ENCODE measurements at places on chromosomes 7 and 10.

GRCh38 chr10:88066876-88067275 lies 203.5 kb downstream of the PTEN start:
- DNase-seq, result no peak

GRCh38 chr7:40101201-40101600 lies 33.2 kb downstream of the MPLKIP start:
- no peak for DNase-seq

- no peak for DNase-seq
These were observed 32.3 kb downstream of the IDE start for GRCh38 chr10:92541583-92541982.

DNA sequence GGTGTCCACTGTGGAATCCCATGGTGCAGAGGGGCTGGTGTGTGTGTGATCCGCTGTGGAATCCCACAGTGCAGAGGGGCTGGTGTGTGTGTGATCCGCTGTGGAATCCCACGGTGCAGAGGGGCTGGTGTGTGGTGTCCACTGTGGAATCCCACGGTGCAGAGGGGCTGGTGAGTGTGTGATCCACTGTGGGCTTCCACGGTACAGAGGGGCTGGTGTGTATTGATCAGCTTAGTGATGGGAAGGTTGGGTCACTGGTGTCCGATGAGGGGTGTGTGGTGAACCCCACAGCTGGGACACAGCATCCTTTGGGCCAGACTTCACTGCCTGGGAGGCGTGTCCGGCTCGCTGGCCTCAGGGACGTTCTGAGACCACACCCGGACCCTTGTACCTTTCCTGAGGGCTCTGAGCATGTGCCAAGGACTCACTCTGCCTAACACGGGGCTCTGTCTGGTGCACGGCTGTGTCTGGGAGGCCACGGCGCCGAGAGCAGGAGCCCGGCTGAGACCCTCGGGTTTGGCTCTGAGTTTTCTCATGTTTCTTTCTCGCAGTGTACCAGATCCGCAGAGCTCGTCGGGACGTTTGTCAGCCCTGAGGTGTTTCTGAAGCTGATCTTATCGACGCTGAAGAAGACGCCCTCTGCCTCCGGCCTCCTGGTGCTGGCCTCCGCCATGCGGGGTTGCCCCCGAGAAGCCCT lies 29.3 kb upstream of the PRKAR1B start:
- DNase-seq, result no peak

- DNase-seq, result no peak
These were observed 96.2 kb downstream of the SGMS1 start for GRCh38 chr10:50527442-50528043.

GRCh38 chr10:112988839-112989406 lies 38.9 kb downstream of the TCF7L2 start:
- peak; percentile 74 for DNase-seq

- no peak for DNase-seq
These were observed 398.1 kb upstream of the PRKCQ start for GRCh38 chr10:6978187-6978627.

GRCh38 chr10:121568275-121568674 lies 30.0 kb downstream of the FGFR2 start:
- DNase-seq, result no peak

GRCh38 chr10:30002426-30003266 lies 56.7 kb downstream of the JCAD start:
- peak; percentile 79 for DNase-seq

DNA sequence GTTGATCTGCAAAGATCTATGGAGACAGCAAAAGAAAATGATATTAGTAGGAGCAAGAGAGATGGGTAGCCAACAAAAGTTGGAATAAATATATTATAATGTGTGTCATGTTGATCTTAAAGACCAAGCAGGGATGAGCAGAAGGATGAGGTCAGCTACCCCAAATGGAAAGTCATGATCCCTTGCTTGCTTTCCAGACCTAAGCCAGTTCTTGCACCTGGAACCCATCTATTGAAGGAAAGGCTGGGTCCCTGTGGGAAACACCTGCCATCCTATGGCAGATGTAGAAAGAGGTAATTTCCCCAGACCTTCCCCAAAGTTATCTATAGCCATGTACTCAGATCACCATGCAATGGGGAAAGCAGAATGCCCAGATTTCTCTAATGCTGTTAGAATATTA lies 52.5 kb downstream of the LYZL2 start:
- DNase-seq, result no peak

- no peak for DNase-seq
These were observed 275.4 kb upstream of the PFKP start for GRCh38 chr10:2791774-2792443.

DNA sequence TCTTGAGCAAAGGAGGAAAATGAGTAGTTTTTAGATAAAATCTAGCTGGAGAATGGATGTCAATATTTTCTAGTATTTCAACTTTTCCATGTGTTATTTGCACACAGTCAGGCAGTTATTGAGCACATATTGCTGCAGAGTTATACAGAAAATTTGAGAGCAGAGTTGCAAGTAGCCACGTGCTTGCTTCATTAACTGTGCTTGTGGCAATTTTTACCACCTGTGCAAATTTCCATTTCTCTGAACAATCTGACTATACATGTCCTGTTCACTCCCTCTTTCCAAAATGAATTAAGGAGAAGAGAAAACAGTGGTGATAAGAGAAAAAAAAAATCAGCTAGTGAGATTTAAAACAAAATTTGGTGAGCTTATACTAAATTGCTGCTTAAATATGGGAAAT lies 178.5 kb downstream of the TAX1BP1 start:
- no peak for DNase-seq

GRCh38 chr10:16565604-16566003 lies 43.9 kb upstream of the C1QL3 start:
- DNase-seq, result no peak

- DNase-seq, result no peak
These were observed 22.6 kb downstream of the PNPLA8 start for GRCh38 chr7:108503112-108504026.

- no peak for DNase-seq
These were observed 56.4 kb upstream of the NPS start for GRCh38 chr10:127492607-127493250.

DNA sequence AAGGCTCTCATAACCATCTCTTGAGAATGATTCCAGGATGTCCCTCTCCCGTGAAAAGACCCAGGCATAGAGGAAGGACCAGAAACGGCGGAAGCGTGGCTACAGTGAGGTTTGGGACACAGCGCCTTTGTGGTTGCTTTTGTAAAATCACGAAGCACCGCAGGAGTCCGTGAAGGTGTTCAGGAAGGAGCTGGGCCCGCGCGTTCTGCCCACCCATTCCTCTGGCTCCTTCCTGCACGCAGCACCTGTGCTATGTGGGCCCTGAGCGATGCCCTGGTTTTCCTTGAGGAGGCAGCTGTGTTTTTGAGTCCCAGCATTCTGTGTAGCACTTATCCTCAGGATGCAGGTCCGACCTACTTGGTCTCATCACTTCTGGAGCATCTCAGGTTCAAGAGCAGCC lies 112.8 kb downstream of the TRRAP start:
- no peak for DNase-seq

DNA sequence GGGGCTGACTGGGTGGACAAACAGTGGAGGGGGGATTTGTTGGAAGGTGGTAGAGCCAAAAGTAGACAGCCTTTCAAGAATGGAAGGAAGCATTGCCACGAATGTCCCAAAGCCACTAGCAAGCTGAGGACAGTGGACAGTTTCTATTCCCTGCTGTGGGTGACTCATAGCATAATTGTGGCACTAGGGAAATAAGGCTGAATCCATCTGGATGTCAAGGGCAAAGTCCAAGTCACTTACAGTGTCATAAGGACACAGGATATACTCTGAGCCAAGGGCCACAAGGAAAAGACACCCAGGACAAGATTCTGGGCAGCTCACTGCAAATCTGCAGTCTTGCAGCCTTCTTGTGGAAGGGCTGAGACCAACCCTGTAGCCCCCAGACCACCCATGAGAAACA lies 79.7 kb downstream of the FRMPD2 start:
- no peak for DNase-seq

- DNase-seq, result no peak
These were observed 79.7 kb upstream of the FAM3C start for GRCh38 chr7:121475806-121476205.

DNA sequence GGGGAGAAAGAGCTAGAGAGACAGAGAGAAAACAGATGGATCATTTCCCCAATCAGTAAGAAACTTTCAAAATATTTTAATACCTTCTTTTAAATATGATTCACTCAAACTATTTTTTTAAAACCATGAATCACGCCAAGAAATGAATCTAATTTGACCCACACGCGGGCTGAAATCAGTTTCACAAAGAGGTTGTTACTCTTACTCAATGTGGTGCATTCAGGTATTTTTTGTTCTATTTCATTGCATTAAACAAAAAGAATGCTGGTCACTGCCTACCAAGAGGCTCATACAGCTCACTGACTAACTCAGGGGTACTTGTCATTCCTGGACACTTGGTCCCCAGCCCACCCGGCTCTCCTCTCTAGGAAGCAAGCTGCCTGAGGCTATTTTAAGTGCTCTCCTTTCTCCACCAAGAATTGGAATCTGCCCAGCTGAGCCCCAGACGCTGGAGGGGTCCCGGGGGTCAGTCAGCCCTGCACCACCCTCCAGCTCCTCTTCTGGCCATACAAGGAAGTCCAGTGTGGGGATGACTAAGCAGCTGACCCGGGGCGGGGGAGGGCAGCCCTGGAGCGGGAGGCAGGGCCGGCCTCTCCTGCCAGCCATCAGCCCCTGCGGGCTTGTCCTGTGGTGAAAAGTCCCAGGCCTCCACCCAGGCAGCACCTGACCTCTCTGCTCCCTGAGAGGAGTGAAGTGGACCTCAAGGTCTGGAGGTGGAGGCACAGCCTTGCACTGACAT lies 21.7 kb upstream of the PFKP start:
- peak; percentile 88 for DNase-seq

DNA sequence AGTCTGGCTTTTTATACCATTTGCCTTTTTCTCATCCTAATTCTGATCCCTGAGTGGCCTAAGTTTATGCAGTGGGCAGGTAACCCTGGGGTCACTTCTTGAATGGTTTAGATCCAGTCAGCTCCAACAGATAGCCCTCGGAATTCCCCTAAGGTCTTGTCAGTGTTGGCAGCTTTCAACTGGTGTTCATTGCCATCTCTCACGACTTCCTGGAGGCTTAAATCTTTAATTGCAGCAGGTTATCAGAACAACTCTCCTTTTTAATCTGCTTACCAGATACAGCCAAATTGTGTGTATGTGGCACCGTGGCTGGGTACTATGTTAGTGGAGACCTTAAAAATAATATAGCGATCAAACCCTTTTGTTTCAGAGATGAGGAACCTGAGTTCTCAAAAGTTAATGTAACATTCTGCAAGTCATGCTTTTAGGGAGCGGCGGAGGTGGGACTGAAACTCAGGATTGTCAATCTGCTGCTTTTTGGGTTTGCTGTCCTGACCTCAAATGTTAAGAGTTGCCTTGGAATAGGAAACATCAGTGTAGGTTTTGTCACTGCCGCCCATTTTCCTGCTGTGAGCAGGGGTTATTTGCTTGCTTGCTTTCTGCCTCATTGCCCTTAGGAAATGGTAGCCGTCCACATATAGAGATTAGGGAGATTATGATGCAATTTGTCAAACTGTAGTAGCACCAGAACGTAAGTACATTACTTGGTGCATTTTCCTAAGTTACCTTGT lies 818 bp downstream of the DLD start:
- peak; percentile 80 for DNase-seq
